ENCODE measurements at places on chromosomes 7 and 10. TPM values are rescaled to one million over a fixed set of nuclear protein-coding genes. Genes with fewer than 3 reads are reported as not detected.
A peak's percentile ranks its signal among the peaks of the same experiment; 100 is the strongest.

DNA sequence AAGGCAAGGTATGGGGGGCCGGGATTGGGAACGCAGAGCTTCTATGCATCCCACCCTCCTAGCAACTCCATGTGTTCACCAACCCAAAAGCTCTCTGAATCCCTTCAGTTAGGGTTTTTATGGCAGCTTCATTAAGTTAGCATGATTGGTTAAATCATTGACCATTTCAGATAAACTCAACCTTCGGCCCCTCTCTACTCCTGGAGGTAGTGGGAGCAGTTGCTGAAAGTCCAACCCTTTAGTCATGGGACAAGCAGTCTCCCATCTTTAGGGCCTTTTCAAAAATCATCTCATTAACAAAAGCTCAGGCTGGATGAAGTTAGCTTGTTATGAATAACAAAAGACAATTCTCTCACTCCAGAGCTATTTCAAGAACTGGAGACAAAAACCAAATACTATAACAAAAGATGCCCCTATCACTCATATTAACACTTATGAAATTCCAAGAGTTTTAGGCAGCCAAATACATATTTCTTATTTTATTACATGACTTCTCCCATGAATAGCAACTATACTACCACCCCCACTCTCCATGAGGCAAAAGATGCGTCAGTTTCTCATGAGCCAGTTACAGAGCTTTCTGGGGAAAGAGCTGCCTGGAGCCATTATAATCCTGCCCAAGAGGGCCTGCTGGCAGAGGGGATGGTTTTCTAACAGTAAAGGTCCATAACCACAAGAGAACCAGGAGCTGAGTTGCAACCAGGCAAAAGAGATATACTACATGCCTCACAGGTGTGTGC, 44.6 kb downstream of the SLC16A12 start:
- DNase-seq = no peak

Gene CCZ1B
- 50.4 TPM for total RNA-seq

- peak; percentile 92 for DNase-seq
These were observed 604 bp downstream of the MXI1 start for GRCh38 chr10:110207805-110208613.

GRCh38 chr10:85548034-85548433, 818.6 kb downstream of the GRID1 start:
- DNase-seq = no peak

GRCh38 chr7:1721047-1721690, 51.1 kb downstream of the ELFN1 start:
- DNase-seq = no peak

- DNase-seq = no peak
These were observed 275.0 kb downstream of the PTEN start for GRCh38 chr10:88138319-88138848.

Gene ELMO1
- 2.2 TPM for total RNA-seq

Measured in osteoblast (primary cell).